ENCODE measurements at places on chromosomes 6 and 20. TPM values are rescaled to one million over a fixed set of nuclear protein-coding genes. Genes with fewer than 3 reads are reported as not detected.

LIN28B gene
- total RNA-seq, result not detected

BICRAL gene
- total RNA-seq, result 2.7 TPM

ZNF184 gene
- 4.8 TPM for total RNA-seq

LAMA2 gene
- 0.24 TPM for total RNA-seq

NKX2-4 gene
- not detected for total RNA-seq

MYL9 gene
- total RNA-seq, result 1.9 TPM

HTR1E gene
- not detected for total RNA-seq

RING1 gene
- 24.5 TPM for total RNA-seq

RAB32 gene
- 123 TPM for total RNA-seq

HRH3 gene
- not detected for total RNA-seq

ABHD16B gene
- total RNA-seq, result not detected

PM20D2 gene
- total RNA-seq, result 11.3 TPM

MMP24OS gene
- 4.6 TPM for total RNA-seq

GPR63 gene
- 0.72 TPM for total RNA-seq

WFDC12 gene
- total RNA-seq, result 0.96 TPM

FUT9 gene
- not detected for total RNA-seq

GDAP1L1 gene
- not detected for total RNA-seq

DLK2 gene
- total RNA-seq, result 5.3 TPM

MRAP2 gene
- 0.21 TPM for total RNA-seq

SFTA2 gene
- total RNA-seq, result not detected

HAO1 gene
- total RNA-seq, result not detected

MEI4 gene
- 0.24 TPM for total RNA-seq

BPI gene
- total RNA-seq, result not detected

OR2J3 gene
- total RNA-seq, result not detected

HLA-DQA2 gene
- not detected for total RNA-seq

TBC1D22B gene
- total RNA-seq, result 7.2 TPM

SLC2A10 gene
- total RNA-seq, result 19.0 TPM

RAMACL gene
- total RNA-seq, result 0.72 TPM

NKX2-2 gene
- total RNA-seq, result not detected

FLRT3 gene
- total RNA-seq, result 13.5 TPM

PHACTR3 gene
- total RNA-seq, result 3.4 TPM

MAP1LC3A gene
- total RNA-seq, result 16.6 TPM

PCK1 gene
- total RNA-seq, result not detected

ELOVL2 gene
- under 0.01 TPM for total RNA-seq

Measured in tracheal epithelial cell (primary cell).